ENCODE measurements at places on chromosomes 3 and 15.

- no peak for DNase-seq
These were observed 572.5 kb downstream of the SQOR start for GRCh38 chr15:46207341-46207740.

- DNase-seq: no peak
These were observed 88.1 kb downstream of the IQSEC1 start for GRCh38 chr3:12985148-12985547.

GRCh38 chr15:99967841-99968371, 234.7 kb upstream of the LYSMD4 start:
- no peak for DNase-seq

GRCh38 chr15:72907733-72908132, 124.2 kb upstream of the ADPGK start:
- no peak for DNase-seq

DNA sequence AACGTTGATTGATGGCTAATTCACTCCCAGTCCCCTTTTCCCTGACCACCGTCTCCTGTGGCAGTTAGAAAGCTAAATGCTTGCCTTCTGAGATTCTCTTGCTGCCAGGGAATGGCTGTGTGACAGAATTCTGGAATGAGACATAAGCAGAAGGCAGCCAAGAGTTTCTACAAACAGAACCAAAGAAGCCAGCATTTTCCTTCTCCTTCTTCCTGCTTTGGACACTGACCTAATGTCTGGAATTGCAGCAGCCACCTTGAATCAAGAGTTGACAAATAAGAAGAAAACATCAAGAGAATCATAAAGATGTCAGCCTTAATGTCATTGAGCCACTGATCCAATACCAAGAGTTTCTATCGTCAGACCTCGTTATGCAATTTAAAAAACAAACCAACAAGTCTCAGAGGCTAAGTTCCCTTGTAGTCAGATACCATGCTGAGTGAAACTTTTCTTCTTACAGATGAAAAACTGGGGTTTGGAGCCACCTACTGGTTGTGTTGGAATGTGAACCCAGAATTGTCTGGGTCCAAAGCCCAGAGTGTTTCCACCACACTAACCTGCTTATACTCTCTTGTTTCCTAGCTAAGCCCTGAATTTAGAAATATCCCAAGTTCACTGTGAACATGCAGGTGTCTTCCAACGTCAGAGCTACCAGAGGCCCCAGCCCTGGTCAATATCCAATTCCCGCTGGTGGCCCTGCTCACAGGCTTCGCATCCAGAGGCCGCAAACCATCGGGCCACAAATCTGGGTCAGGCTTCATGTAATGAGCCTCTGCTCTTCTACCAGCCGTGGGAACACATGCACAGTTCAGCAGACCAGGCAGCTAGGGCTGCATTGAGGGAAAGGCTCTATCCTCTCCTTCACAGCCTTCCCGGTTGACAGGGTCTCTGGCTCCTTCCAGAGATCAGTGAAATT, 42.5 kb downstream of the MCF2L2 start:
- DNase-seq: peak; percentile 6

GRCh38 chr3:68876112-68876713, 56.1 kb downstream of the TAFA4 start:
- DNase-seq: peak; percentile 3

GRCh38 chr3:4350789-4351163, 47.6 kb downstream of the SETMAR start:
- peak; percentile 76 for DNase-seq

DNA sequence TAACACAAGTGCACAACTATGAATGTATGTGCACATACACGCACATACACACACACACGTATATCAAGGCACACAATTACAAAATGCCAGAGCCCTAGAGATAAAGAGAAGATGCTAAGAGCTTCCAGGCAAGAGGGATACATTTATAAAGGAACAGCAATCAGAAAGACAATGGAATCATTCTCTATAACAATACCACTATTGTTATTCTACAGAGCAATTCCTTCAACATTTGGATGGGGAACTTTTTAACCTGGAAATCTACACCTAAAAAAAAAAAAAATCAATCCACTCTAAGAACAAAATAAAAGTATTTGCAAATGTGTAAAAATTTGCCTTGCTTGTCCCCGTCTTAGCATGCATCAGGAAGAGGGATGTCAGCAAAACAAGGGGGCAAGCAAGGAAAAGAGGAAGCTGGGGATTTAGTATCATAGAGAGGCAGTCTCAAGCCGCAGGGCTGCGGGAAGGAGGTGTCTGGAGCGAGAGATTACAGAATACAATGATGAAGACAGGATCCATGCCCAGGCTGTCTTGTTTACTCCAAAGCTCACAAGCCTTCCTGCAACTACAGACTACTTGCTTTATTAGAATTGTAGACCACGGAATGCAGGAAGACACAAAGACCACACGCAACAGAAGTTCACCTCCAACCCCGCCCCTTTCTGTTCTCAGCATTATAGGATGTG, 220.2 kb downstream of the NTRK3 start:
- DNase-seq: no peak

GRCh38 chr15:57921371-57921770, 144.1 kb downstream of the ALDH1A2 start:
- DNase-seq: no peak

- no peak for DNase-seq
These were observed 509.5 kb downstream of the NTRK3 start for GRCh38 chr15:87747087-87747486.

GRCh38 chr3:71247221-71247957, 336.1 kb downstream of the FOXP1 start:
- DNase-seq: no peak

DNA sequence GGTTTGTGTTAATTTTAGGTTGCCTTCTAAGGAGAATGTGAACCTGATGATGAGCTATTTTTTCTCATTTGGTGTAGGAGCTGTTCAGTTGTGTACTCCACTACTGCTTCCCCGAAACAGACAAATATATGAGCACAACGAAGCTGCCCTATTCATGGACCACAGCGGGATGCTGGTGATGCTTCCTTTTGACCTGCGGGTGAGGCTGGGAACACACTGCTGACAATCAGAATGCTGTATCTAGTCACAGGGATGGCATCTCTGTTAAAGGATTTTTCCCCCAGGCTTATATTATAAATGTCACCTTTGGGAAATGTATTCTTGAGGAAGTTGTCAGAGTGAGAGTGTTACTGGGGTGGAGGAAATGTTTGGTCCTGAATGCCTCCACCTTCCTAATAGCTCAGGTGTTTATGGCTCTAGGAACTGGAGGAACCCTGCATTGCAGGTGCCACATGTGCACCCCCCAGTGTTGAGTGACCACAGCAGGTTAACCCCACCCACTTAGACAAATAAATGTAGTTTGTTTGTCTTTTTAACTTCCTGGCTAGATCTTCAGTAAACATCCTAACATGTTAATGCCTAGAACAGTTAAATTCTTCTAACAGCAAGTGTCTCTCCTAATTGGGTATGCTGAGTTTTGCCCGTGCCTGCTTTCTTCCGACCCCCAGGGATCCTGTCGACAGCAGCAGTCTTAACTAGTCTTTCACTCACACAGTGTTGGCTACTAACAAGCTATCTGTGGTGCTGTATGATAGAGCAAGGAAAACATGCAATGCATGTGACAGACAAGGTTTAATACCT, 35.7 kb downstream of the SRP14 start:
- DNase-seq: no peak

GRCh38 chr3:105904678-105905284, 36.0 kb upstream of the CBLB start:
- DNase-seq: no peak

DNA sequence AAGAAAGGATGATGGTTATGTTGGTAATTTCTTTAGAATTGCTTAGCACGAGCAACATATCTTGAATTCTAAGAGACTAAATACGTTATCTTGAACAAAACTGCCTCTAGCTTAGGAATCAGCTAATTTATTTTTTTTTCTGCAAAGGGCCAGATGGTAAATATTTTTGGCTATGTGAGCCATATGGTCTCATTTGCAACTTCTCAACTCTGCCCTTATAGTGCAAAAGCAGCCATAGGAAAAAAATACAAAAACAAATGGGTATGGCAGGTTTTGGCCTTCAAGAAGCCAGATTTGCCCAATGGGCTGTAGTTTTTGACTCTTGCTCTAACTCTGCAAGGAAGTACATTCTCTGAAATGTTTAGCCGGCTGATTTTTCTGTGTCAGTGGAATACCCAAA, 11.9 kb downstream of the OXSM start:
- no peak for DNase-seq

GRCh38 chr3:11130385-11130784, 23.9 kb upstream of the HRH1 start:
- DNase-seq: no peak

- DNase-seq: no peak
These were observed 1.2 kb downstream of the ROBO2 start for GRCh38 chr3:77040926-77041722.

- no peak for DNase-seq
These were observed 115.0 kb downstream of the MEX3B start for GRCh38 chr15:81930582-81931369.

DNA sequence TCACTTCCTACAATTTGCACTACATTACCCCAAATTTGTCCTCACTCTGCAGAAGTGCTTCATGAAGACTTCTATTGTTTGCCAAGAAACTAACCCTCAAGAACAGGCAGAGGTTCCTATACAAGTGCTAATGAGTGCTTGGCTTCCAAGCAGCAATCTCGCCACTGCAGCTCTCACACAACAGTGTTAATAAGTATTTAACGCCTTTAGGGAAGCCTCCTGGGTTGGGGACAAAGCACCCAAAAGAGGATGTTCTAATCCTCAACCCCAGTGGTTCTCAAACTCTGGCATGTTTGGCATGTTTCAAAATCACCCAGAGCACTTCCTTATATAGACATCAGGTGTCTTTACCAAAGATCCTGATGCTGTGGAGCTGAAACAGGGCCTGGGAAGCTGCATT, 64.6 kb downstream of the ZIC4 start:
- no peak for DNase-seq

DNA sequence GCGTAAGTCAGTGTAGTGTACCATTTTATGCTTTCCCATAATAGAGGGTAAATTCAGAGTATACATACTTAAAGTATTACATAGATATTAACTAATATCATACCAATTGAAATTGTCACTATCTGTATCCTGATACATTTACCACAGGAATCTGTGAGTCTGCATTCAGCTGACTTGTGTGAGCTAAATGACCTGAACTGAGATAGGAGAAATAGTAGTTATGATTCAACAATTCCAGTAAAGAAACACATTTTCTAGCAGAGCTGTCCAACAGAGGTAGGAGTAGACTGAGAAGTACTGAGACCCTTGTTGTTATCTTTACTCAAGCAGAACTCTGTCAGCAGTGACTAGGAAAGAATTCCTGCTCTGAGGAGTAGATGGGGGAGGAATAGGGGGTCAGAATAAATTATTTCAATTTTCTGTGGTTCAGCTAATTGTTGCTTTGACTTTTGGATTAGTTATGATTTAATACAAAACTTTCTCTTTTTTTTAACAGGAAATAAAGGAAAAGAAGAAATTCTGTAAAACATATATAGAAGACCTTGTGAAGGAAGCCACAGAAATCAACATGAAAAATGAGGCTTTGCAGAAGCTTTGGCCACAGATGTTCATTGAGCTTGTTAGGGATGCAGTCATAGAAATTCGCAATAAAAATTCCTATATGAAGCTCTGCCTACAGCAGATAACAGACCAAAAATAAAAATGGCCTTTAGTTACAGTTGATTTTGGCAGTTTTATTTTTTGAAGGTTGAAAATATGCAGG, 66.2 kb upstream of the THSD4 start:
- no peak for DNase-seq

GRCh38 chr3:100706365-100706764, 2.9 kb upstream of the TFG start:
- DNase-seq: no peak

DNA sequence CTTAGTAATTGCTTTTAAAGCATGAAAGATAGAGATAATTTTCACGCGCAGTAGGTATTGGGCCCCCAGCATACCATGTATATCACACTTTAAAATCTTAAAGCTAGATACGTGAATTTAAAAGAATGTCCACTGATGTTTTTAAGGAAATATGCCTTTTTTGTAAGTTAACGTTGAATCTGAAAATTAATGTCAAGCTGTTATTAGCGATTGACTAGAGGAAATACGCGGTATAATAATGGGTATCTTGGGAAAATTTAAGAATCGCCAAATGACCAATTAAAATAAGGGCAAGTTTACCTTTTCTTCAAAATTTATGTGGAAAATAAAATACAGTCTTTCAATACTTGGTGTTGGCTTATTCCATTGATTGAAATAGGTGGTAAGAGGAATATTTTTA, 13.3 kb upstream of the CHD2 start:
- no peak for DNase-seq
